ENCODE measurements at places on chromosomes 13 and 19.

- no peak for DNase-seq
Measured at GRCh38 chr19:18490728-18491127, 31.1 kb downstream of the ELL start.

DNA sequence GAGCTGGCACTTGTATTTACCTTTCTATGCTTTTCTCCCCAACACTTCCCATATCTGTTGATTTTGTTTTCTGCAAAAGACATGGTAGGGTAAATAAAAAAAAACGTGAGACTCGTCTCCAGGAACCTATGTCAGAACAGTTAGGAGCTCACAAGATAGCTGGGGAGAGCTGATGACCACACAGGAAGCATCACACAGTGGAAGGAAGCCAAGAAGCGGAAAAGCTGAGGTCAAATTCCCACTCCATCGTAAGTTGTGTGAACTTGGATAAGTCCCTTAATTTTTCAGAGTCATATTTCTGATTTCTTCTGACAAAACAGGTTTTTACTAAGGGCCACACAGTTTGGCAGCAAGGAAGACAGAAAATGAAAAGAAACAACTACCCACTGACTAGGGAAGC is 199.6 kb downstream of the KLF5 start:
- DNase-seq, result peak; percentile 30

GRCh38 chr19:15636026-15636425 is 4.7 kb upstream of the CYP4F3 start:
- DNase-seq, result no peak

DNA sequence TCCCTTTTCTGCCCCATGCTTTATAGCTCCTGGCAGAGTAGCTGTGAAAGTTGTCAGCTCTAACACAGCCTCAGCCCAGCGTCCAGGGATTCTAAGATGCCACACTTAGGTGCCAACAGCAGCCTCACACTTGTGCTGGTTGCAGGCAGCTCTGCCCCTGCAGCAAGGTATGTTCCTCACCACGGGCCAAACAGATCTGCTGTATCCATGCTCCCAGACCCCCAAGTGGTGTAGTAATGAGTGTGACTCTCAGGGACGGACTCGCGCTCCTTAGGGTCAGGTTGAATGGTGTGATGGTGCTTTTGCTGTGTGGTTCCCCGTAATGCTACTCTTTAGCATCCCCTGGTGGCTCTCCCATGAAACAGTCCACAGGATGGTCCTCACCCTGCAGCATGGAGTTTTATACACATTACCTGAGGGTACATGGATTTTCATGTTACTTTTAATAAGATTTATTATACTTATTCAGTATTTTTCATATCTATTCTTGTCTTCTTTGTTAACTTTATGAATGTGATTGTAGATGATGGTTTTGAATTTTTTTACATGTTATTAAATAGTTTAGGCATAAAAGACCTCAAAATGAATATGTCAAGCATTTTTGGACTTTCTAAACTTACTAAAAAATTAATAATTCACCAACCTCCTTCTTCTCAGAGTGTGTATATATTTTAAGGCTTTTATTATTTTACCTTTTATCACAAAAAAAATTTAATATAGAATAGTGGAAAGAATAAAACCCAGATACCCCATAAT is 232.5 kb downstream of the SLC7A1 start:
- peak; percentile 60 for DNase-seq
